ENCODE measurements at places on chromosomes 13 and 19.

DNA sequence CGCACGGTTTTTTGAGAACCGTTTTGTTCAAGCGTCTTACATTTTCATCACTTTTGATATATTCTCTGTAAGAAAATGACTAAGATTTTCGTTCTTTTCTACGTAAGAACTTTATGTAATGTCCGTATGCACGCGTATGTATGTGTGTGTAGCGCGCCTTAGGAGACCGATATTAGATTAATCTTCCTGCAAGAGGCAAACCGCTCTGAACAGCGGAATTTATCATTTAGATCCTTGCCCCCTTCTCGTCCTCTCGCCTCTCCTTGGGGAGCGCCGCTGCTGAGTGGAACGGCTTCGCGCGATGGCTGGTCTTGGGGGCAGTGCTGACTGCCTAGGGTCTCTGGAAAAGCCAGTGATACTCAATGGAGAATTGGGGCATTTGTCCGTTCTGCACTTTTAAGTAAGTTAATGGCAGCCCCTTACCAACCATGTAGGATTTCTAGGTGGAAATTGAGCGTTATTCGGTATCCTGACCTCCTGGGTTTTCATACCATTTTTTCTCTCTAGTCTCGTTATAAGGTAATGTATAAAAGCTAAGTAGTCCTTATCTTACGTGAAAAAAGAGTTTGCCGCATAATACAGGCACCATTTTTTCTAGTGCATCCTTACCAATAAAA lies 4.7 kb downstream of the MAB21L1 start:
- no peak for DNase-seq

DNA sequence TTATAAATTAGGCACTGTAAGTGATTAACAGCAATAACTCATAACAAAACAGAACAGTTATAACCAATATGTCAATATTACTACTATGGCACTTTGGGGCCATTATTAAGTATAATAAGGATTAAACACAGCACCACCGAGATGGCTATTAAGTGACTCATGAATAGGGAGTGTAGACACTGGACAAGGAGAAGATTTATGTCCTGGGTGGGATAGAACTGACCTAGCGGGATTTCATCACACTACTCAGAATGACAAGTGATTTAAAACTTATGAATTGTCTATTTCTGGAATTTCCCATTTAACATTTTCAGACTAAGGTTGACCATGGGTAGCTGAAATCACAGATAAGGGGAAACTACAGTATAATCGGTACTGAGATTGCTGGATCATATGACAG lies 79.0 kb upstream of the SLC7A1 start:
- no peak for DNase-seq

DNA sequence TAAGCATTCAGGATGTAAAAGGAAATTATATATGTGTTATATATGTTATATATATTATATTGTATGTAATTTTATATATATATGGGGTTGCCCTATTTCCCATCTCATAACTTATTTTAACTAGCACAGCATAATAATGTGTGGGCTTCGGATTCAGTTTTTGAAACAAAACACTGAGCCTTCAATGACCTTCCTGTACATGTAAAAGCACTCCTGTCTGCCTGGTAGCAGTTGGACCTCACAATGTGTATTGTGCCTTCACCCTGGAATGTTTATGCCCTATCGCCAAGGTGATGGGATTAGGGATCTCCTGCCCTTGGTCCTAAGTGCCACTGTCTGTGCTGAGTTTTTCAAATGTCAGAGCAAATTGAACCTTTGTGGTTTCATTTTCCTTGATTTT lies 968.8 kb downstream of the TUBA3C start:
- no peak for DNase-seq

- no peak for DNase-seq
These were observed 5.1 kb upstream of the TSHZ3 start for GRCh38 chr19:31354316-31354715.

GRCh38 chr13:49627831-49628652 lies at the start of gene ARL11:
Gene ARL11, plus strand, starts transcription at chr13:49628507. Its CDS starts 1,941 bp downstream, at chr13:49630448.
- DNase-seq: no peak

- DNase-seq: peak; percentile 43
These were observed 20.5 kb downstream of the CYTH2 start for GRCh38 chr19:48489608-48490216.

DNA sequence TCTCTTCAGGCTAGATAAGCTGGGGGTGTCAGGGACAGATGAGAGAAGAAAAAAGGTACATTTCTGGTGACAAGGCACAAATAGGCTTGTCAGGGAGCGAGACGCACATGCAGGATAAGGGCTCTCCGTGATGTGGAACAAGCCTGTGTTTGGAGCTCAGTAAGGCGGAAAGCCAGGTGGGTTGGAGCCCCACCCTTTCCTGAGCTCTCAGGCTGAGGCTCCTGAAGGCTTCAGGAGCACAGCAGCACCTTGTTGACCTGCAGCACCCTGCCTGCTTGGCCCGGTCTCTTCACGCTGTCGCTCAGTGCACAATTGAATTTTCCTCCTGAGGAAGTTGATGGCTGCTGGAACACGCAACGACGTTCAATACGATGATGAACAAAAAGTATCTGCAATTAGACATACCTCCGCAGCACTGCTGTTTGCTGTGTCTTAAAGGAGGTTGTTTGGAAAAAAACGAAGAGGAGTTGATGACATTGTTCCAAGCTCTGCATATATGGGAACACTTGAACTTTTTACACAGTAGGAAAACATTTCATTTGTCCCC lies 29.3 kb downstream of the SERP2 start:
- no peak for DNase-seq

- peak; percentile 95 for DNase-seq
These were observed 6.8 kb downstream of the WDFY2 start for GRCh38 chr13:51590971-51591627.

GRCh38 chr19:43562698-43563241 lies 12.6 kb downstream of the XRCC1 start:
- DNase-seq: peak; percentile 97

DNA sequence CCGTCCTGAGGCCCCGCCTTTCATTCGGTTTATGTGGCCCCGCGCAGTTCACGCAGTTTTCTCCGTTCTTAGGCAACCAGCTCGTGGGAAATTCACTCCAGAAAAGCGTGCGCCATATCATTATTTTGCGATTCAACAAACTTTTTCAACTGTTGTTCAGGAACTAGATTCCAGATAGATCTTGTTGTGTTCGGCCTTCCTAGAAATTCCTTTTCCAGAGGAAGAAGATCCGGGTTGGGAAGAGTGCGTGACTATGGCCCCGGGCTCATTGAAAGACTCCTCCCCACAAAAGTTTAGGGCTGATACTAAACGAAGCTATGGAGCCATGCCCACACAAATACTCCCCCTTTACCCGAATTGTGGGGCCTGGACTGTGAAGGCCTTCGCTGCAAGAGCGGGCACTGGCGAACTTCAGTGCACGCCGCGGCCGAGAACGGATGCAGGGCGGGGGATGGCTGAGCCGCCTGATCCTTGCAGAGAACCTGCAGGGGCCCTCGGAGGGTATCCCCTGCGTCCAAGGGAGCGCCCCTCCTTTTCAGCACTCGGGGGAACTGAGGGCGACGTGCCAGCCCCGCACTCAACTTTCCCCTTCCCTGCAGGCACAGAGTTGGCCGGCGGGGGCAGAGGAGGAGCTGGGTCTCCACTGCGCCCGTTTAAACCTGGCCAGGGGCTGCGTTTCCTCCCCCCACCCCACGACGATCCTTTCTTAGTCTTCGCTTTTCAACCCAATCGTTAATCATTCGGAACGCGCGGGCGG lies 904 bp upstream of the SOX1 start:
- DNase-seq: no peak

DNA sequence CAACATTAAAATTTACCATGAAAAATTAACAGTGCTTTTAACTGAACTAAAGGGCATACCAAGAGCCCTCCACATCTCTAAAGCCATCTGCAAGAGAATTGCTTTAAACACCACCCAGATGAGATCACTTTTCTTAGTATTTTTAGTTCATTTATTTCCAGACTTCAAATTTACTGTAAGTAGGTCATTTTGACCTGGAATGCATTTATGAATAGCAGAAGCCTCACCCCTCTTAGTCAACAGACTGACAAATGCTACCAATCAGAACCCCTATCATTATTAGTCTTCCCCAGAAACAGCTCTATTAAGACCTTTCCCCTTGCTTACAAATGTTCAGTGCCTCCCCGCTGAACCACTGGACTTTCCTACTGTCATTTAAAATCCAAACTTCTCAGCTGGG lies 27.3 kb downstream of the RUBCNL start:
- DNase-seq: peak; percentile 62

- peak; percentile 60 for DNase-seq
These were observed 190.9 kb upstream of the KLF12 start for GRCh38 chr13:74325106-74325505.

All from LHCN-M2 (cell line).